ENCODE measurements at places on chromosomes 2 and 18. TPM values are rescaled to one million over a fixed set of nuclear protein-coding genes. Genes with fewer than 3 reads are reported as not detected.
A peak's percentile ranks its signal among the peaks of the same experiment; 100 is the strongest.

Gene SULT1C2
- total RNA-seq = not detected

Gene MC4R
- total RNA-seq = not detected

Gene ZSWIM2
- total RNA-seq = not detected

Gene GPR75
- total RNA-seq = 1.4 TPM

DNA sequence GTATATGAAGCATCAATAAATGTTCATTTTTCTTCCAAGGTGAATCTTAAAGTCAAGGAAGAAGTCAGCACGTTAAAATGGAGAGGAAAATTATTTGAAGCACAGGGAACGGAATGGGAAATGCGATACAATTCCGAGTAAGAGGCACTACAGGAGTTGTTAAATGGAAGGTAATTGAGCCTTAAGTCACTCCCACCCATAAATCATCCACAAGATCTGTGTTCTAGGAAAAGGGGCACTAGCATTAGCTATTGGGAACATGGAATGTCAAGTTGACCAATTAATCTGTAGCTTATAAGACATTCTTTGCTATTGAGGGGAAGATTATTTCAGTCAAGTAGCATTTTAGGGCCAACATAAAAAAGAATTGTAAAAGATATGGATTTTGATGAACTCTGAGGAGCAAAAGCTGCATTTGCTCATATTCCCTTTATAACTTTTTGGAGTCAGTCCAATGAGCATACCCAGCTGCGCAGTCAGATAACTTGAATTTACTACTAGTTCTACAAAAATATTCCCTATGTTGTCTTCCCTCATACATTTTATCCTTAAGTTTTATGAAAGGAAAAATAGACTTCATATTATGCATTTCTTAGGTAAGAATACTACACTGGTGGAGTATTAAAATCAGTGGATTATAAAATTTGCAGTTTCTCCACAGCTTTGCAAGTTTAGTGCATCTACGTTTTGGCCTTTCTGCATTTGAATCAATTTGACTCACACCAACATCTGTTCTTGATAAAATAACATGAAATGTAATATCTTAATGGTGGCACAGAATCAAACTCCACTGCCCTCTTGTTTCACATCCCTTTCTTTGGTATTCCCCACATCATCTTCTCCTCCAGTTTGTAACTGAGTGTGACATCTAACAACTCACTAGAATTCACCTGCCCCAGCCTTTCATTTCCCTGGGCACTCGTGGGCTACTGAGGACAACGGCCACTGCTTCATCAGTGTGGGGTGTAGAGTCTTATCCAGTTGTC, 95.6 kb downstream of the SP3 start:
- DNase-seq = no peak

- DNase-seq = peak; percentile 24
These were observed 6.7 kb upstream of the CHCHD5 start for GRCh38 chr2:112577756-112578155.

DNA sequence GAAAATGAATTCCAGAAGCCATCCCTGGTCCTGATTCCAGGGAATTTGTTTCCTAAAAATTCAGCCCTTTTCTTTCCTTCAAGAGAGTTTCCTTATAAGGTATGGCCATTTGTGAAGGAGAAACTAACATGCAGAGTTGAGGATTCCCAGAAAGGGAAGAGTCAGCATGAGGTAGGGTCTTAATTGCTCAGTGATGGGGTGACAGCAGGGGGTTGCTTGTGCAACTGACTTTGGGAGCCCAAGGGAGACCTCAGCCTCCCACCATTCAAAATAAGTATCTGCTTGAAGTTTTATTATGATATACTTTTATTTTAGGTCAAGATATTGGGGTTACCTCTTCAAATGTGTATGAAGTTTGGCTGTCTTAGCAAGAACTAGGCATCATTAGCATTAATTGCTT, 74.9 kb upstream of the CELF4 start:
- DNase-seq = no peak

- DNase-seq = peak; percentile 27
These were observed 92.6 kb upstream of the TFCP2L1 start for GRCh38 chr2:121377646-121378045.

DNA sequence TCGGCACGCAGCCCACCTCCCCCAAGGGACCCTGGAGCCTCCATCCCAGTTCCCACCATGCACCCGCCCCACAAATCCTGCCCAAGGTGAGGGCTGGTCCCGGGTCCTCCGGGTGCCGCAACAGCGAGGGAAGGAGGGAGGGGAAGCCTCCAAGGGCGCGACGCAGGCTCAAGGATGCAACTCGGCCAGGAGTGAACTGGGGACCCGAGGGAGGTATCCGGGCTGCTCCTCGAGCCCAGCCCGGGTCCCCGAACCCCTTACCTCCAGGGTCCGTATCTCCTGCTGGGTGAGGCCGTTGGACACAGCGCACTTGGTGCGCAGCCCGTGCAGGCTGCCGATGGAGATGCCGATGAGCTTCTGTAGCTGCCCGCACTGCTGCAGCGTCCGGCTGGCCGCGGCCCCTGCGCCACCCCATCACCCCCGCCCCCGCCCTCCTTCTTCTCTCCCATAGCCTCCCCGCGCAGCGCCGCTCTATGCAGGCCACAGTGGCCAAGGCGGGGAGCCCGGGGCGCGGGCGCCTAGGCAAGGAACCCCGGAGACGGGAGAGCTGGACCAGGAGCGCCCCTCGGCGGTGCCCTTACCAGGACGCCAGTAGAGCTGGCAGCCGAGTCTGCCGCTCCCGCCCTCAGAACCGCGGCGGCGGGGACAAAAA, 124.1 kb downstream of the ANKRD30BL start:
- DNase-seq = no peak

DNA sequence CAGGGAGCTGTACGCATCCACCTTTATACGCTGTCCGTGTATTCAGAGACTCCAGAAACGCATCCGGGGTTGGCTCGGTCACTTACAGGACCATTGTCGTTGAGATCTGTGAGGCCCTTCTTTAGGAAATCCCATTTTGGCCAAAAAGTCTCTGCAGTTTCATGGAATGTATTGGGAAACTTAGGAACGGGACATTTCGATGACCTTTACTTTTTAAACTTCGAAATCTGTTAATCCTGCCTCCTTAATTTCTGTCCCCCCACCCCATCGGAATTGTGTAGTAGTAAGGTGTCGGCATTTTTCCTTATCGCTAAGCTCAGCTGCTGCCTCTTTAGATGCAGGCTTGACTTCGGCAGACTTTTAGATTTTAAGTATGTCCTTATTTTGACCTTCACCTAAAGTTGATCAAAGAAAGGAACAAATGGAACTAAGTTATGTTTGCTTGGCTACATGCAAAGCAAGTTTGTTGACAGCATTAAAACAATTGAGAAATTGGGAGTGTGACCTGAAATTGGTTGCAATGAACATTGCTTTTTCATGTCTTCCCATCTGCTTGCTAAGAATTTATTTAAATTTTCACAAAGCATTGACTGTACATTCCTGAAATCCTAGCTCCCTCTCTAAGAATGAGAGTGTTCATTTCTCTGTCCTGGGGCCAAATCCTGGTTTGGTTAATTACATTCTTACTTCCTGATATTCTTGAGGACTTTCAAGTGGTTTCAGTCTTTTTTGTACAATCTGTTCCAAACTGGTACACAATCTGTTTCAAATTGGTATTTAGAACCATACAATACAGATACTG, 884 bp upstream of the RAPH1 start:
- DNase-seq = peak; percentile 53

GRCh38 chr2:73893764-73894474, 1.1 kb downstream of the ACTG2 start:
- DNase-seq = no peak

DNA sequence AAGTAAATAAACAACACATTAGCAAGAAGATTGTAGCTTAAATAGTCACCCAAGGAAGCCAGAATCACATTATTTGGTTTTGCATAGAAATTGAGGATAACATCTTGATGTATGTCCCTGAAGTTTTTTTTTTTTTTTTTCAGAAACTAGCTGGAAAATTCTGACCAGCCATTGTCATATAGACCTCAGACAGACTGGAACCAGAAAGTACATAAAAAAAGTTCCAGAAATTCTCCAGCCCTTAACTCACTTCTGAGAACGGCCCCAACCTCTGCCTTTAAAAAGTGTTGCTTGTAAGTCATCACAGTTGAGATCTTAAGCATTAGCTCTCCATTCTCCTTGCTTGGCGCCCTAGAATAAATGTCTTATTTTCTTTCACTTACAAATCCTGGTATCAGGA, 350.5 kb downstream of the CCDC85A start:
- DNase-seq = peak; percentile 80

DNA sequence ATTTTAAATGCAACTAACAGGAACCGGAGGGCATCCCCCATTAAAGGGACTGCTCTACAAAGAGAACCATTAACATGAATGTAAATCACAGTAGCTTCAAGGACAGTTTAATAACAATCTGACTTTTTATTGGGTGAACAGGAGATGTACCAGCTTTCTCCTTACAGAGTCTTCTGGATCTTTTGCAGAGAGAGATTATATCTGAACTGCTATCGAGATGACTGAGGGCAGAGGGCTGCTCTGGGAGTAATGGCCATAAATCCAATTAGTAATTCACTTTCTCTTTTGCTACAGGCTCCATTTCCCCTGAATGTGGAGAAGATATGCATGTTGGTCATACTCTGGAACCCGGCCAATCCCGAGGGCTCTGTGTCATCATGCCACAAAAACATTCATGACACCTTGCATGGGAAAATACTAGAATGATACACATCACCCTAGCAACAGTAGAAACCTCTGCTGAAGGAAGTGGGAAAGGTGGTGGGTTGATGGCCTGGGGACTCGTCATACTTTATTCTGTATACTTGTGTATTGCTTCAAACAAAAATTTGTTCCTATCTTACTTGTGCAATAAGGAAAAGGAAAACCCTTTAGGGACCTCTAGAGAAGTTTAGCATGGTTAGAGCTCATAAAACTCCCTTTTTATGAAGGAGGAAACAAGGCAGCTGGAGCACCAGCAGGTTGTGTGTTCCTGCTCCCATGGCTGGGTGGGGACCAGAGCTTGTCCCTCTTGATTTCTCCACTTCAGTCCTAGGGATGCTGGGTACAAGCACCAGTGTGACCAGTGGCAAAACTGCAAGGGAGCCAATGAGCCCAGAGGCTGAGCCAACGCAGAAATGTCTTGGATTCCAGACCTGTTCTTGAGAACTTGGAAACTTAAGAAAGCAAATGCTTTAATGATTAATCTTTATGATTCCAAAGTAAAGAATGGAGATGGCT, 26.0 kb downstream of the CTAGE1 start:
- peak; percentile 91 for DNase-seq
